ENCODE measurements at places on chromosomes 3 and 15. TPM values are rescaled to one million over a fixed set of nuclear protein-coding genes. Genes with fewer than 3 reads are reported as not detected.

The GOLGA8O gene
- 0.36 TPM for total RNA-seq

The CIP2A gene
- 31.7 TPM for total RNA-seq

The ATP13A5 gene
- total RNA-seq: not detected

The EPHB3 gene
- total RNA-seq: 0.83 TPM

The MOBP gene
- total RNA-seq: not detected

The LRRIQ4 gene
- not detected for total RNA-seq

The SSUH2 gene
- total RNA-seq: under 0.01 TPM
